Thymus (tissue), 14 donors: ENCODE measurements at places on chromosomes 11 and 22. TPM values are rescaled to one million over a fixed set of nuclear protein-coding genes. Genes with fewer than 3 reads are reported as not detected.

DNA sequence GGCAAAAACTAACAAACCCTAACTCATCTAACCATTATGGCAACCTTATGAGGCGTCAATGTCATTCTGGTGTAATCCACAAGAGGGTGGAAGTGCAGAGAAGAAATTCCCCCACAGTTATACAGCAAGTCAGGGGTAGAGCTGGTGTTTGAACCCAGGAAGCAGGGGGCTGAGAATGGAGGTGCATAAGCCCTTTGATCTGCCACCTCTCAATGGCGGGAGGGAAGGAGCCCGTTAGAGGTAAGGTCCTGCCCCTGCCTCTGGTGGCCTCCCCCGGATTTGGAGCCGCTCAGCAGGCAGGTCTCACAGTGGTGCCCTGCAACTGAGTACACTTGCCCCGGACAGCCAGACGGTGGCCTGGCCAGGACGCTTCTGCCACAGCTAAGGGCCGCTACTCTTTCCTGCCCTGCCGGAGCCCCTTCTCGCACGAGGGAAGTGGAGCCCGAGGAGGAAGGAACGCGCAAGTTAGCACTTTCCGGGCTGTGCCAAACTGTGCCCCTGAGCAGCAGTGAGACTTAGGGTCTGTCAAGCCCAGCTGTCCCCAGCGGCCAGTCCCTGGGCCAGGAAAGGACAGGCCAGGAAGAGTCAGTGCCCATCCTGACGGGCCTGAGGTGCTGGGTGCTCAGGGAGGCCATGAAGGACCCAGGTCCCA, 1.1 kb downstream of the FXYD2 start:
- peak overlapping the region; percentile 86 for H3K27ac ChIP-seq
- H3K4me3 ChIP-seq: no peak overlapping the region
- no peaks in the 10 kb centered on the region for H3K27me3 ChIP-seq
- peak; percentile 82 for DNase-seq
- H3K36me3 ChIP-seq: no peaks in the 10 kb centered on the region

DNA sequence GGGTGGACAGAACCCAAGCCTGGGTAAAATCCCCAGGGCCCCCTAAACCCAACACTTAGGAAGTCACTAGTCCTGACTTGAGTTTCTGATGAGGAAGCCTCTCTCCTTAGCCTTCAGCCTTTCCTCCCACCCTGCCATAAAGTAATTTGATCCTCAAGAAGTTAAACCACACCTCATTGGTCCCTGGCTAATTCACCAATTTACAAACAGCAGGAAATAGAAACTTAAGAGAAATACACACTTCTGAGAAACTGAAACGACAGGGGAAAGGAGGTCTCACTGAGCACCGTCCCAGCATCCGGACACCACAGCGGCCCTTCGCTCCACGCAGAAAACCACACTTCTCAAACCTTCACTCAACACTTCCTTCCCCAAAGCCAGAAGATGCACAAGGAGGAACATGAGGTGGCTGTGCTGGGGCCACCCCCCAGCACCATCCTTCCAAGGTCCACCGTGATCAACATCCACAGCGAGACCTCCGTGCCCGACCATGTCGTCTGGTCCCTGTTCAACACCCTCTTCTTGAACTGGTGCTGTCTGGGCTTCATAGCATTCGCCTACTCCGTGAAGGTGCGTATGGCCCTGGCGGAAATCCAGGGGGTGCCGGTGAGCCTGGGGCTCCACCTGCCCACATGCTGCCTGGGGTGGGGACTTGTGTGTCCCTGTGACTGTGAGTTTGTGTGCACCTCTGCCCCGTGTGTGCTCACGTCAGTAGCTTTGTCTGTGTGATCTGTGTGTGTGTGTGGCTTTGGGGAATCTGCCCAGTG, at the start of gene IFITM1:
IFITM1 (plus strand) TSS at position 254 of the 767 bp plus-strand sequence; CDS start at position 385, 131 bp downstream.
- no peak for DNase-seq
- H3K27me3 ChIP-seq: peaks cover 36% of the 10 kb centered on the region
- peak within 1 kb of the TSS; percentile 95 for H3K27ac ChIP-seq
- peak within 1 kb of the TSS; percentile 52 for H3K4me3 ChIP-seq

IGLL5 gene
- total RNA-seq: 2.3 TPM

CDHR5 gene
- not detected for total RNA-seq

ART1 gene
- total RNA-seq: not detected
